ENCODE measurements at places on chromosomes 2 and 18. TPM values are rescaled to one million over a fixed set of nuclear protein-coding genes. Genes with fewer than 3 reads are reported as not detected.
A peak's percentile ranks its signal among the peaks of the same experiment; 100 is the strongest.

GRCh38 chr2:147095376-147095775 lies 749.5 kb upstream of the ACVR2A start:
- no peak for DNase-seq
- no peak overlapping the region for H3K27ac ChIP-seq
- H3K36me3 ChIP-seq: no peaks in the 10 kb centered on the region
- H3K27me3 ChIP-seq: peaks cover 3% of the 10 kb centered on the region
- H3K4me1 ChIP-seq: no peaks in the 10 kb centered on the region

GRCh38 chr2:14642499-14642898 lies 10.0 kb downstream of the LRATD1 start:
- peaks cover 8% of the 10 kb centered on the region for H3K27me3 ChIP-seq
- H3K4me1 ChIP-seq: no peaks in the 10 kb centered on the region
- no peak for DNase-seq
- H3K36me3 ChIP-seq: no peaks in the 10 kb centered on the region
- no peak overlapping the region for H3K27ac ChIP-seq

GRCh38 chr2:119240311-119241204 lies 16.9 kb downstream of the STEAP3 start:
- H3K36me3 ChIP-seq: no peaks in the 10 kb centered on the region
- no peak overlapping the region for H3K4me3 ChIP-seq
- no peaks in the 10 kb centered on the region for H3K27me3 ChIP-seq
- DNase-seq: no peak
- H3K4me1 ChIP-seq: no peaks in the 10 kb centered on the region
- no peak overlapping the region for H3K27ac ChIP-seq

DNA sequence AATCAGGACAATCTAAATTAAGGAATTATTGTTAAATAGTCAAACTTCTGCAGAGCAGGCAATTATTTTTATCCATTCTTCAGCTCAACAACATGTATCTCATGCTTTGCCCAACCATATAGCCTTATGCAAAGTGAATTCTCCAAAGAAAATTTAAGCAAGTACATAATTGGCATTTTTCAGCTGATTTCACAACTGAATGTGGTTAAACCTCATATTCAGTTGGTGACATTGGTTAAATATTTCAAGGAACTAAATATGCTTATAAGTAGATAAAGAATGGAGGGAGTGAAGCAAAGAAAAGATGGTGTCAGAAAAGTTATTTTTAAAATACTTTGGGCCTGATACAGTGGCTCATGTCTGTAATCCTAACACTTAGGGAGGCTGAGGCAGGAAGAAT lies 816.2 kb downstream of the NRXN1 start:
- H3K27me3 ChIP-seq: no peaks in the 10 kb centered on the region
- H3K36me3 ChIP-seq: no peaks in the 10 kb centered on the region
- no peaks in the 10 kb centered on the region for H3K4me1 ChIP-seq

DNA sequence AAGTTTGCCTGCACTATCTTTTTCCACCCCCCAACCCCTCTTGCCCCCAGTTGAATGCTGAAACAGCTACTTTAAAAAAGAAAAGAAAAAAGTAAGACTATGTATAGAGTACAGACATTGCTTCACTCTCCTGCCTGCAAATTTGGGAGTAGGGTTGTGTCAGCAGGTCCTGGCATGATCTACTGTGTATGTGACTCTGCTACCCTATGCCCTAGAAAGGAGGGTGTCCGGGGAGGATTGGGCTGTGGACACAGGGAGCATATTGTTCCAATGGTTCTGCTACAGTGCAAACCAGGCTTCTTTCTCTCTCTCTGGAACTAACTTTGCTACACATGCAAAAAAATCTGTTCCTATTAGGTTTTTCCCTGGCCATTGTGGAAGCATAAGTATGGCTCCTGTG lies 9.9 kb upstream of the ZEB2 start:
- H3K27ac ChIP-seq: no peak overlapping the region
- DNase-seq: no peak
- H3K4me3 ChIP-seq: no peak overlapping the region
- no peaks in the 10 kb centered on the region for H3K36me3 ChIP-seq
- H3K4me1 ChIP-seq: no peaks in the 10 kb centered on the region

DNA sequence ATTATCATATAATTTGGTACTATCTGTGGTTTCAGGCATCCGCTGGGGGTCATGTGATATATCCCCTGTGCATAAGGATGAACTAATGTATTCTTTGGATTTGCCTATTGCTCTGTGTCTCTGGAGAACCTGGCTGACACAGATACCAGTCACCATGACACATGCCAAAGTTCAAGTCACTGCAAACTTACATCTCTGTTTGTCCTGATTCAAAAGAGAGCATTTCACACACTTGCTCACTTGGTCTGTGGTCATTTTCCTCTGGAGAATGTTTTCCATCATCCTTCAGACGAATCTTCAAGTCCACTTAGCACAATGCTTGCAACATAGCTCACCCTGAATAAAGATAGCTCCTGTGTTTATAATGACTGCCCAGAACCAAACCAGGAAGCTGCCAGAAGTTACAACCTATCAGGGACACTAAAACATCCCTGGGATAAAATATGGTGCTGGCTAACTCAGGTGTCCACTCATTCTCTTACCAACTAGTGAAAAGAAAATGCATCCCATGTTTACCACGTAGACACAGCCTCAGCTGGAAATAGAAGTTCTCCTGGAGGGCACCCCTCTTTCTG lies 18.1 kb downstream of the SULT1C3 start:
- H3K27ac ChIP-seq: no peak overlapping the region
- no peaks in the 10 kb centered on the region for H3K36me3 ChIP-seq
- no peak overlapping the region for H3K4me3 ChIP-seq
- no peak for DNase-seq
- H3K27me3 ChIP-seq: peaks cover 2% of the 10 kb centered on the region

GRCh38 chr18:47953471-47953931 lies 23.0 kb upstream of the SMAD2 start:
- no peak overlapping the region for H3K4me3 ChIP-seq
- H3K27ac ChIP-seq: peak overlapping the region; percentile 51
- H3K27me3 ChIP-seq: peaks cover 1% of the 10 kb centered on the region
- DNase-seq: peak; percentile 57
- no peaks in the 10 kb centered on the region for H3K36me3 ChIP-seq

Gene ANKRD30B
- total RNA-seq: not detected

GRCh38 chr2:7502336-7502735 lies 585.1 kb downstream of the RNF144A start:
- no peak overlapping the region for H3K4me3 ChIP-seq
- no peak for DNase-seq
- H3K36me3 ChIP-seq: peaks cover 5% of the 10 kb centered on the region
- no peak overlapping the region for H3K27ac ChIP-seq

DNA sequence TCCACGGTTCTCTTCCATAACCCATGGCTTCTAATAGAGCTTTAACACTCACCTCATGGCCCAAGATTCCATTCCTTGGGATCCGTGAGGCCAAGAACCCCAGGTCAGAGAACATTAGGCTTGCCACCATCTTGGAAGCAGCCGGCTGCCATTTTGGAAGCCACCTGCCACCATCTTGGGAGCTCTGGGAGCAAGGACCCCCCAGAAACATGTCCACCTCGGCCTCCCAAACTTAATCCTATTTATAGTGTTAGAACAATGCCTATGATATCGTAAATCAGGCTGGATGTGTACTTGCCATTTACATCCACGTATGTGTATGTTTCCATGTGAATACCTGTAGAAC lies 39.9 kb upstream of the HAAO start:
- H3K4me1 ChIP-seq: peaks cover 14% of the 10 kb centered on the region
- H3K36me3 ChIP-seq: no peaks in the 10 kb centered on the region
- H3K27ac ChIP-seq: no peak overlapping the region
- no peak for DNase-seq
- H3K27me3 ChIP-seq: no peaks in the 10 kb centered on the region

Gene VAMP8
- 91.1 TPM for total RNA-seq

DNA sequence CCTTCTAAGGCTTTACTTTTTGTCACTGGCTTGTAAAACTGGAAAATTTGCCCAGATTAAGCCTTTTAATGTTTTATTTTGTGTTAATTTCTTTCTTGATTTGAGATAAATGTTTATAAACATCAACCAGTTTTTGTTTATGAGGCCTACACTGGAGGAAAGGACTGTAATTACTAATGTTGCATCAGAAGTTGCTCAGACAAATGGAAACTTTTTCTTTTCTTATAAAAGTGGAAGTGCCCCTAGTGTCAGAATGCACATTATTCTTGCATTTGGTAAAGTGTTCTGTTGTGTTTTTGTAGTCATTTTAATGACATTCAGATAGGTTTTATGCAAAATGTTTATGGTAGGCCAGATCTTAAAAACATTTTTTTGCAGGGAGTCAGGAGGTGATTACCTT lies 25.3 kb downstream of the LCLAT1 start:
- no peaks in the 10 kb centered on the region for H3K27me3 ChIP-seq
- H3K27ac ChIP-seq: peak overlapping the region; percentile 11
- no peak overlapping the region for H3K4me3 ChIP-seq
- peaks cover 51% of the 10 kb centered on the region for H3K4me1 ChIP-seq

Gene ALPP
- total RNA-seq: not detected

Gene ESPNL
- 0.11 TPM for total RNA-seq

Gene RIT2
- total RNA-seq: not detected

GRCh38 chr2:240733803-240734495 lies 42.3 kb downstream of the AQP12A start:
- no peaks in the 10 kb centered on the region for H3K36me3 ChIP-seq
- no peak overlapping the region for H3K4me3 ChIP-seq
- DNase-seq: peak; percentile 15
- no peaks in the 10 kb centered on the region for H3K27me3 ChIP-seq

- no peaks in the 10 kb centered on the region for H3K36me3 ChIP-seq
- H3K27ac ChIP-seq: no peak overlapping the region
Observed at GRCh38 chr2:170823088-170823897, 6.6 kb downstream of the GAD1 start.

GRCh38 chr2:238105506-238106338 lies 5.6 kb downstream of the ESPNL start:
- DNase-seq: peak; percentile 2
- no peak overlapping the region for H3K4me3 ChIP-seq
- no peaks in the 10 kb centered on the region for H3K27me3 ChIP-seq
- no peaks in the 10 kb centered on the region for H3K36me3 ChIP-seq
- H3K27ac ChIP-seq: no peak overlapping the region
- H3K4me1 ChIP-seq: peaks cover 2% of the 10 kb centered on the region

DNA sequence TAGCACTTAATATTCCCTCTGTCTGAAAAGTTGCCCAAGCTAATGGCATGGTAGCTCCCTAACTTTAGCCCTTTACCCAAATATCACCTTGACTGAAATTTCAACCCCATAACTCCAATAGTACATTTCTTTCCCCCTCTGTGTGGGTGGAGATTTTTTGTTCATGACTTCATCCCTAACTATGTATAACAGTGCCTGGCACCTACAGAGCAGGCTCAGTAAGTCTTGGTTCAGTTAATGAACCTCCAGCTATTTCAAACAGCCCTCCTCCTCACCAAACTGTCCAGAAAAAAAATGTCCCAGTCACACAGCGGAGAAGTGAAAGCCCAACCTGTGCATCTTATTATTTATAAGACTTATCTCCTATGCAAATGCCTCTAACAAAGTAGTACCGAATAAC lies 18.6 kb downstream of the BUB1 start:
- no peak for DNase-seq
- no peak overlapping the region for H3K27ac ChIP-seq
- peaks cover 70% of the 10 kb centered on the region for H3K36me3 ChIP-seq

Gene CMPK2
- 4.5 TPM for total RNA-seq

DNA sequence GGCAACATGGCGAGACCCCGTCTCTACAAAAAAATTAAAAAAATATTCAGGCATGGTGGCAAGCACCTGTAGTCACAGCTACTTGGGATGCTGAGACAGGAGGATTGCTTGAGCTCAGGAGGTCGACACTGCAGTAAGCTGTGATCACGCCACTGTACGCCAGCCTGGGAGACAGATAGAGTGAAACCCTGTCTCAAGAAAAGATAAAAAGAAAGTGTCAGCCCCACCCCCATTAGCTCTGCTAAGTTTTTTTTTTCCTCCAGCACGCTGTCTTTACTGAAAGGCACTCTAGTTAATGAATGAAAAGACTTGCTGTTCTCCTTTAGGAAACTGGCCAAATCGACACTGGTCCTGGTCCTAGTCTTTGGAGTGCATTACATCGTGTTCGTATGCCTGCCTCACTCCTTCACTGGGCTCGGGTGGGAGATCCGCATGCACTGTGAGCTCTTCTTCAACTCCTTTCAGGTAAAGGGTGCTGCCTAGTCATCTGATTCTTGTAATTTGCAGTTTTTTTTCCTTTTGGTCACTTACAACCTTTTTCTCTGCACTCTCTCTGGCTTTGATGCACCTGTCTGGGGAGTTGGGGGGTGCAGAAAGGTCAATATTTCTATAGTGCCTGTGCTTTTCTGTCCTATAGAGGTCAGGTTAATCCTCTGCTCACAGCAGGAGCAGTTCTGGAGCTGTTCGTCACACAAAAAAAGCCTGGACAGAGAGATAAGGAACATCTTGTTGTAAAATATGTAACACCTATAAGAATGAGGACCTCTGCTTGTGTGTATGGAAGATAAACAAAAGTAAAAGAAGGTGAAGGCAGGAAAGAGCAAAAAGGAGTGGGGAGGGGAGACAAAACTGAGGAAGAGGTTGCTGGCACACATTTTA lies 82.3 kb downstream of the PTH2R start:
- no peaks in the 10 kb centered on the region for H3K4me1 ChIP-seq
- DNase-seq: no peak
- no peak overlapping the region for H3K27ac ChIP-seq
- H3K36me3 ChIP-seq: no peaks in the 10 kb centered on the region

Gene ANTXR1
- 0.05 TPM for total RNA-seq

DNA sequence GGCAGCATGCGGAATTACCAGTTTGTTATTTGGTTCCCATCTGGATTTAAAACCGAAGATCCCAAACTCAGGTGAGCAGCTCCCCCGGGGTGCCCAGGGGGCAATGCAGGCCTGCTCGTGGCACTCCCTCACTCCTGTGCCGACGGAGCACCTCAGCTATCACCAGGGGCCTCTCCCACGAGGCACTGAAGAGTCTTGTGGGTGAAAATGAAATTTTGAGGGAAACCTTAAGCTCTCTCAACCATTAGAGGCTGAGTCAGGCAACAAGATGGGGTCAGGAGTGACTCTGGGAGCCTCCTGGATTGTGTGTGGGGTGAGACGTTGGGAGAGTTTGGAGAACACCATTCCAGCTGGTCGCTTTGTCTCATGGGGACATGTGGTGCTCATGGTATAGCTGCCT lies 189.0 kb downstream of the PRKCE start:
- H3K4me1 ChIP-seq: peaks cover 27% of the 10 kb centered on the region
- peaks cover 2% of the 10 kb centered on the region for H3K36me3 ChIP-seq
- H3K27me3 ChIP-seq: no peaks in the 10 kb centered on the region
- no peak overlapping the region for H3K27ac ChIP-seq

- peaks cover 9% of the 10 kb centered on the region for H3K27me3 ChIP-seq
- no peaks in the 10 kb centered on the region for H3K36me3 ChIP-seq
- no peak overlapping the region for H3K4me3 ChIP-seq
- DNase-seq: no peak
Observed at GRCh38 chr2:170512266-170512665, 202.9 kb upstream of the SP5 start.

Gene C1GALT1C1L
- 0.36 TPM for total RNA-seq

Data from activated CD8-positive, alpha-beta T cell treated with anti-CD3 and anti-CD28 coated beads for 36 hours (primary cell).